ACHN (cell line): ENCODE measurements at places on chromosomes 7 and 10.
A peak's percentile ranks its signal among the peaks of the same experiment; 100 is the strongest.

DNA sequence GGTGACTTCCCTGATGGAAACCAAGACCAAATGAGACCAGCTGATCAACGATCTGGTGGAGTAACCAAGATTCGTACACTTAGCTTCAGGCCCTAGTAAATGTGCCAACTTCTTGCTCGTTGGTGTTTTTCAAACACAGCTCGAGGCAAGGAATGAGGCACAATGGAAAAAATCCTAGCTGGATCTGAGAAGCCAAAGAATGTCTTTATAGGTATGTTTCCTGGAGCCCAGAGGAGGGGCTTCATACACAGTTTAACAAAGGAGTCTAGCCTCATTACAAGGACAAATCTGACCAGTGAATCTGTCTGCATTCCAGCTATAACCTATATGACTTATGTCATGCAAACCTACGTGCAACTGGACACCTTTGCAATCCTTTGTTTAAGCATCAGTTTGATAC is 3.7 kb downstream of the COL17A1 start:
- no peak for DNase-seq

- DNase-seq = no peak
Measured at GRCh38 chr7:131008840-131009711, 275.1 kb upstream of the KLF14 start.

GRCh38 chr10:84294766-84295447 is 33.5 kb upstream of the CCSER2 start:
- DNase-seq = no peak

GRCh38 chr10:79116368-79116767 is 47.6 kb downstream of the ZMIZ1 start:
- DNase-seq = no peak

DNA sequence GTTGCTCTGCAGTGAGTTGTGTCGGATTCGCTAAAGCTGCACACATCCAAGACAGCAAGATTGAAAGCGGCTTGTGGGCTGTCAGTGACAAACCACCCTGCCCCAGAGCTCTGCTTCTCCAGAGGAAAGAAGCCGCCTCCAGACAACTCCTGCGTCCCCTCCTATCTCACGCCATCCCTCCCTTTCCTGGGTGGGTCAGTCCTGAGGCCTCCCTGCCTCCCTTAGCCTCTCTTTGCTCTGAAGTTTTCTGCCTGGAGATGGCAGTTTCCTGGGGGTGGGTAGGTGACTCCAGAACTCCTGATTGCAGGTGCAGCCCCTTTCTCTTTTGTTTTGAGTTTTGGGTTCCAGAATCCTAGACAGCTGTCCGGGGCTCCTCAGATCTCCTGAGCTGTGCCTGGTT is 78.7 kb downstream of the EMX2 start:
- no peak for DNase-seq

DNA sequence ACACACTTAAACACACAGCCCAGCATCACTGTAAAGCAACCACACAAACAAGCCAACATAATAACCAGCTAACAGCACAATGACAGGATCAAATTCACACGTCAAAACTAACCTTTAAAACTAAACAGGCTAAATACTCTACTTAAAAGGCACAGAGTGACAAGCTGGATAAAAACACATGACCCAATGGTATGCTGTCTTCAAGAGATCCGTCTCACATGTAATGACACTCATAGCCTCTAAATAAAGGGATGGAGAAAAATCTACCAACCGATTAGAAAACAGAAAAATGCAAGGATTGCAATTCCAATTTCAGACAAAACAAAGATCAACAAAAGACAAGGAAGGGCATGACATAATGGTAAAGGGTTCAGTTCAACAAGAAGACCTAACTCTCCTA is 17.2 kb upstream of the PRSS58 start:
- DNase-seq = no peak

DNA sequence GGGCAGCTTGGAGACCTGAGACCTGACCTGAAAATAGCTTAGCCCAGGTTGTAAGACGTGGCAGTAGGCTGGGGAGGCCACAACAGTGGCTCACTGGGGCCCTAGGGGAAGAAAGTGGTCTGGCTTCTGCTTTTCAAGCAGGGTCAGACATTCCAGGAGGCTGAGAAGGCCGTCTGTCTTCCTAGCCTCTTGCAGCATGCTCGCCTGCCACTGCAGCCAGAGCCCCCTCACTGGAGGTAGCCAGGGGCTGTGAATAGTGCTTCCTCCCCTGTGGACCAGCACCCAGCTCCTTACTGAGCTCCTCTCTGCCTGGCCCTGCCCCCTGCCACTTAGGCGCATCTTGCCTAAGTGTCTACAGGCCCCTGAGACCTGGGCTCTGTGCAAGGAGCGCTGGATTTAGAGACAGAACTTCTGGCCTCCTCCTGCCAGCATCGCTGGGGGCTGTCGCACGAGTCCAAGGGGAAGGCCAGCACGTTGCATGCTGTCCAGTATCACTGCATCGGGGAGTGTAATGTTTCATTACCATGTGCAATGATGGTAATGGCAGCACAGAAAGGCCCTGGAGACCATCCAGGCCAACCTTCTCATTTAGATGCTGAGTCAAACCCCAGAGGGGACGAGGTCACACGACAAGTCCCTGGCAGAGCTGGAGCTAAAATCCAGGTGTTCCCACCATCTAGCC is 12.7 kb downstream of the ZMIZ1 start:
- peak; percentile 24 for DNase-seq

DNA sequence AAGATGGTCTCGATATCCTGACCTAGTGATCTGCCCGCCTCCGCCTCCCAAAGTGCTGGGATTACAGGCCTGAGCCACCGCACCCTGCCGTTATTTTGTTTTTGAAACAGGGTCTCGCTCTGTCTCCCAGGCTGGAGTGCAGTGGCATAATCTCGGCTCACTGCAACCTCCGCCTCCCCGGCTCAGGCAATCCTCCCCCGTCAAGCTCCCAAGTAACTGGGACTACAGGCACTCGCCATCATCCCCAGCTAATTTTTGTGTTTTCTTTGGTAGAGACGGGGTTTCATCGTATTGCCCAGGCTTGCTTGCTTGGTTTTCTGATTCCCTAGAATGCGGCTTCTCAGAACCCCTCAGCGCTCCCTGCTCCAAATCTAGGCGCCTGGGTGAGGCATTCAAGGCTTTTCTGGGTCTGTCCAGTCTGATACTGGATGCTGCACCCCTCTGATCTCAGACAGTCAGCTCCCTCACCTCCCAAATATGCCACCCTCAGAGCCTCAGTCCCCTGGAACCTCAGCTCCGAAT is 1.3 kb downstream of the TFR2 start:
- DNase-seq = no peak

GRCh38 chr10:112137154-112137987 is 46.2 kb downstream of the GPAM start:
- peak; percentile 71 for DNase-seq

DNA sequence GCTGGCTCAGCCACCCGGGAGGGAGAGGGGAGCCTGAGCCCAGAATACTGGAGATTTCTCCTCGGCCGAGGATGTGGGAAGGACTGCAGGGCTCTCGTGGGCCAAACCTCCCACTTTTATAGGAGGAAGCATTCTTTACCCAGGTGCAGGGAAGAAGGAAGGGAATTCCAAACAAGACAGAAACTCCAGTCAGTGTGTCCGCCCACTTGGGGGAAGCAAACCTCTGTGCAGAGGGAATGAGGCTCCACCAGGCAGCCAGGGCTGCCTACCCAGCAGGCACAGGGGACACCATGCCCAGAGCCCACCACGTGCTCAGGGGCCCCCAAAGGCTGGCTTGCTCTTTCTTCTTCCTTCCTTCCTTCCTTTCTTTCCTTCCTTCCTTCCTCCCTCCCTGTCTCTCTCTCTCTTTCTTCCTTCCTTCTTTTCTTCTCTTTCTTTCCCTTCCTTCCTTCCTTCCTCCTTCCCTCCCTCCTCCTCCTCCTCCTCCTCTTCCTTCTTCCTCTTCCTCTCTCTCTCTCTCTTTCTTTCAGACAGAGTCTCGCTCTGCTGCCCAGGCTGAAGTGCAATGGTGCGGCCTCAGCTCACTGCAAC is 15.4 kb upstream of the FZD9 start:
- no peak for DNase-seq

DNA sequence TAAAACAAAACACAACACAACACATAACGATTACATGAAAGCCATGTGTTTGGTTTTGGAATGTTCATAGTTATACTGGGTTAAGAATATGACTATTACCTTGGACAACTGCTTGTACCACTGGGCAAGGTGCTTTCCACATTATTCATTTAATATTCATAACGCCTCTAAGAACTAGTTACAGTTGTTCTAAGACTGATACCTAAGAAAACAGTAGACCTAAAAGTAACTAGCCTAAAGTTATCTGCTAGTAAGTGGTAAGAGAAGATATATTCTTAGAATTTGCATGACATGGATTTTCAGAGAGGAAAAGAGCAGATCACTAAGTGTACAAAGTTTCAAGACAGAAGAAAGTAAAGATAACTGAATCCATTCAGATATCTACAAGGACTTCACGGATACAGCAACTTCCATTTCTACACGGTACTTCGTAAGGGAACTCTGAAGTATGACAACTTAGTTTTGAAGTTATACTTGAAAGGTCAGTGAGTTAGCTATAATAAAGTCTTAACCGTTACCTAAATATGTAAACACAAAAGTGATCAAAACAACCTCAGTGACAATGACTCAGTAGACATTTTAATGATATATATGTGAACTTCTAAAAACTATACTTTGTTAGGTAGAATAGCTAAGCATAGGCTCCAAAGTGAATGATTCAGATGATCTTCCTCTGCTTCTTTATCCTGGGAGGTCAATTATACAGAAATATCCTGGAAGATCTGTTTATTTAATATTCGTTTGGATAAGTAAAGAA is 65.1 kb downstream of the MINDY3 start:
- DNase-seq = no peak

GRCh38 chr7:5584096-5584495 is 160.5 kb upstream of the TNRC18 start:
- DNase-seq = no peak

GRCh38 chr7:5456409-5456808 is 32.8 kb upstream of the TNRC18 start:
- no peak for DNase-seq

- DNase-seq = no peak
Measured at GRCh38 chr10:72598769-72599701, 26.8 kb downstream of the MICU1 start.

DNA sequence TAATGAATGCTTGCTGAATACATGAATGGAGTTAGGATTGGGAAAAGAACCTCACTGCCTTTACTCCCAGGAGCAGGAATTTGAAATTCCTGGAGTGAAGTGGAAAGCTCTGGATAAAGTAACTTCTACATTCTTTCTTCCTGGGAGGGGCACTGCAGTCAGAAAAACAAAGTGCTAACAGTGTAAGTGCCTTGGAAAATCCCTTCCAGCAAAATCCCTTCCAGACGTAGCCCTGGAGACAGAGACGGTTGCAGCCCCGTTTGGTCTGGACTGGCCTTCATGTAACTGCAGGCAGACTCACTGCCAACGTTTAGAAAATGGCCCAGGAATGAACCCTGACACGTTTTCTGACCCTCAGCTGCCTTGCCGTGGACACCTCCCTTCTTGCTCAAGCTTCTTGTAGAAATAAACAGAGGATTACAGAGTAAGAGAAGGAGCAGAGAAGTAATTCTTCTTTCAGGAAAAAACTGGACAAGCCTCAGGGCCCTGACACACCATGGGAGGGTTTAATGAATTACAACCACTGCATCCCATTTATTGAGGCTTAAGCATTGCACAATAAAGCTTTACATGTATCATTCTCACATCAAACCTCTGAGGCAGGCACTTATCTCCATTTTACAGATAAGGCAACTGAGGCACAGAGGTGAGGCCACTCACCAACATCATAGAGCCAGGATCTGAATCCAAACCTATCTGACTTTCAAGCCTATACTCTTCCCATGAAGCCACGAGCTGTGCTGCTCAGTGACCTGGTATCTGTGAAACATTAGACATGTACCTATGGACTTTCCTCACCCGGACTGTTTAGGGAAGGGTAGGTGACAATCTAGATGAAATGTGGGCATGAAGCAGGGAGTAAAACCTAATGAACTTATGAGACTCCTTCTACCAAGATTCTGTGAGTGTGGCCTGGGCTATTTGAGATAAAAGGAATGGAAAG is 7.8 kb downstream of the ITPRIP start:
- DNase-seq = peak; percentile 43

DNA sequence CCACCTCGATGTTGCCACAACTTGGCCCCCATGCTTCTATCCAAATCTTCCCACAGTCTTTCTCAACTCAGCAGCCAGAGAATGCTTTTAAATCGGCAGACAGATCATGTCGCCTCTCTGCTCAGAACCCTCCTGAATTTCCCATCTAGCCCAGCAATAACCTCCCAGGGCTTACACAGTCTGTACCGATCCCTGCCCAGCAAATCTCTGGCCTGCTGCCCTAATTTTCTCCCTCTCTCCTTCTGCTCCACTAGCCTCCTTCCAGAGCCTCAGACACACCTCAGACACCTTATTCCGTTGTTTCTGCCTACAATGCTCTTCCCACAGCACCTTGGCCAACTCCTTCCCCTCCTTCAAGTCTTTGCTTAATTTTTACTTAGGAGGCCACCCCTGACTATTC is 32.3 kb downstream of the MDH2 start:
- no peak for DNase-seq

GRCh38 chr7:133051066-133051465 is 30.8 kb downstream of the CHCHD3 start:
- peak; percentile 72 for DNase-seq

- DNase-seq = no peak
Measured at GRCh38 chr10:14875941-14876340, 2.7 kb upstream of the SUV39H2 start.

- DNase-seq = no peak
Measured at GRCh38 chr7:158077934-158078910, 509.4 kb downstream of the PTPRN2 start.

DNA sequence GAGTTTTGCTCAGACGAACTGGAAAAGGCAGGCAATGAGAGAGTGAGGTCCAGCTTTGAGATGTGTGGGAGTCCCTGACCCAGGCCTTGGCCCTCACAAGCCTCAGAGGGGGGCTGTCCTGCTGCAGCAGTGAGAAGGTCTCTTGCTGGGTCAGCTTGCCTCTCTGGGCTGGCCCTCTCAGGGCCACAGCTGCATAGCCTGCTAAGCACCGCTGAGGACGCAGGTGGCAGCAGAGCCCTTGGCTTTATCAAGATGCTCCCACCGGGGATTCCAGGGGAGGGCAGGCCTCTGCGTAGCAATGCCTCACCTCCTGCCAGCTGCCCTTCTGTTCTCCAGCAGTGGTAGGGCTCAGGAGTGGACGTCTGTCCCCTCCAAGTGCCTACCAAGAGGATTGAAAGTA is 128.7 kb downstream of the COBL start:
- no peak for DNase-seq

GRCh38 chr7:56115852-56116538 is at the start of gene NUPR2:
TSS of gene NUPR2 (minus strand) at chr7:56116417. CDS start at chr7:56116314, 103 bp downstream.
- no peak for DNase-seq

DNA sequence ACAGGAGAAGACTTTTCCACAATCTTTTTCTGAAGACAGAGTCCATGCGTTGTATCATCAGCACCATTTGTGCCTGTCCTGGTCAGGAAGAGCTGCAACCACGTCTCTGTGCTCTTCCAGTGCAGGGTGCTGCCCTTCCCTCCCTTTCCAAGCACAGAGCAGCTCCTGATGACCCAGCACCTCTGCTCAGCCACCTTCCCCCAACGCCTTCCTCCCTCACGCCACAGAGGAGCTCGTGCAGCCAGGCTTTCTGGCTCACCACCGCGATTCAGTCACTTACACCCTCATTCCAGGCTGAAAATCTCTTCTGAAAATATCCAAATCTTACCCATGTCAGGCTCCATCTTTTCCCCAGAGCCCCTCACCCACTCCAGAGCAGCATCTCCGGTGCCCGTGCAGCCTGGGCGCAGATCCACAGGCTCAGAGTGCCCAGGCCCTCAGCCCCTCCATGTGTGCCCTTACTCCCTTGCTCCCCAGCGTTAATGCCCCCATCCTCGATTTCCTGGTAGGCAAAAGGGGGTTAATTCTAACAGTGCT is 181.5 kb downstream of the DIP2C start:
- DNase-seq = no peak
